ENCODE measurements at places on chromosomes 13 and 19.

- DNase-seq: peak; percentile 48
Observed at GRCh38 chr13:94620286-94620896, 18.7 kb downstream of the GPR180 start.

DNA sequence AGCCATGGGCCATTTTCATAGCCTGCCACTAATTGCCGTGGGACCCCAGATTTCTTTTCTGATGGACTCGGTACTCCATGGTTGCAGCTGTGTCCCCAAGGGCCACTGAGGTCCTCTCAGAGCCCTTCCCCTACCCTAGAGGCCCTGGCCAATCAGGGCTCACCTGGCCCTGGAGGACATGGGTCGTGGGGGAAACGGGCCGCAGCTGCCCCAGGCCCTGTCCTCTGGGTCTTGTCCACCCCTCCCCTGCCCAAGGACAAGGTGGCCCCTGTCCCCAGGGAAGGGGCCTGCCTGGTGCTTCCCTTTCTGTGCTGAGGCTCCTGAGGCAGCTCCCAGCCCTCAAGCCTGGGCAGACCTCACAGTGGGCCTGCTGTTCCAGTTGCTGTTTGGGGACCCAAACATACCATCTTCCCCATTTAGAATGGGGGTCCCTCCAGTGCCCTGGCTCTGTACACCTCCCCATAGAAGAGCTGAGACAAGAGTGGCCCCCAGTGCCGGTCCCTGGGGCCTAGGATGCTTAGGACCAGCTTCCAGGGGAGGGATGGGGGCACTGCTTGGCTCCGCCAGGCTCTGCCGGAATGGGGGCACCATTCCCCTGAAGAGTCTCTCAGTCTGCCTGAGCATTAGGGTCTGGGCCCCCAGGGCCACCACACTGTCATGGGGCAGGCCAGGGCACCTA, 3.2 kb downstream of the RAB11B start:
- no peak for DNase-seq

DNA sequence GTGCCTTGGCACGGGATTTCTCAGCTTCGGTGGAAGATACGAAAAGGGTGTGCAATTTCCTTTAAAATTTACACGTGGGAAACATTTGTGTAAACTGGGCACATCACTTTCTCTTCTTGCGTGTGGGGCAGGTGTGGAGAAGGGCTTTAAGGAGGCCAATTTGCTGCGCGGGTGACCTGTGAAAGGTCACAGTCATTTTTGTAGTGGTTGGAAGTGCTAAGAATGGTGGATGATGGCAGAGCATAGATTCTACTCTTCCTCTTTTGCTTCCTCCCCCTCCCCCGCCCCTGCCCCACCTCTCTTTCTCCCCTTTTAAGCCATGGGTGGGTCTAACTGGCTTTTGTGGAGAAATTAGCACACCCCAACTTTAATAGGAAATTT, 7.2 kb downstream of the SLITRK5 start:
- DNase-seq: no peak

DNA sequence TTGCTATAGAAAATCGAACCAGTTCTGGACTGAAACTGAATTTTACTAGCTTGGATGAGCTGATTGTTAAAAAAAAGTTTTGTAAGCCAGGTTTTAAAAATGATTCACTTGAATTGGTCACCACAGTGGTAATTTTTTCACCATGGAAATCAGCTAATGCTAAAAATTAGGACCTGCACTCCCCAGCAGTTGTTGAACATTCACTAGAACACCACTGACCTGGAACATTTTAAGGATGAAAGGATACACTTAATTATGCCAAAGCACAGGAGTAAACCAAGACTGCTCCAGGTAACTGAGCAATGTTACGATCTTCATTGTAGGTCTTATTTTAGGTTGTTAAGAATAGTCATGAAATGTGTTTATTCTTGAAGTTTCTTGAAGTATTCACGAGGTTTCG, 1342.6 kb upstream of the SPRY2 start:
- DNase-seq: no peak

GRCh38 chr19:46546194-46546896, 50.7 kb upstream of the PNMA8B start:
- DNase-seq: no peak

- DNase-seq: no peak
Observed at GRCh38 chr19:9721861-9722260, 46.7 kb downstream of the ZNF846 start.

- peak; percentile 9 for DNase-seq
Observed at GRCh38 chr13:64753233-64754000, 2476.7 kb downstream of the PCDH9 start.

GRCh38 chr13:68690567-68690966, 1417.1 kb upstream of the ATXN8OS start:
- DNase-seq: no peak

GRCh38 chr13:112683581-112683980, 6.3 kb upstream of the ATP11A start:
- DNase-seq: no peak

GRCh38 chr19:15293781-15294491, 38.4 kb downstream of the BRD4 start:
- DNase-seq: no peak

- DNase-seq: no peak
Observed at GRCh38 chr19:19054939-19055440, 8.8 kb upstream of the SLC25A42 start.

- DNase-seq: no peak
Observed at GRCh38 chr13:31090961-31091624, 70.6 kb downstream of the HSPH1 start.

GRCh38 chr19:56839652-56840450, 675 bp downstream of the PEG3 start:
- no peak for DNase-seq

DNA sequence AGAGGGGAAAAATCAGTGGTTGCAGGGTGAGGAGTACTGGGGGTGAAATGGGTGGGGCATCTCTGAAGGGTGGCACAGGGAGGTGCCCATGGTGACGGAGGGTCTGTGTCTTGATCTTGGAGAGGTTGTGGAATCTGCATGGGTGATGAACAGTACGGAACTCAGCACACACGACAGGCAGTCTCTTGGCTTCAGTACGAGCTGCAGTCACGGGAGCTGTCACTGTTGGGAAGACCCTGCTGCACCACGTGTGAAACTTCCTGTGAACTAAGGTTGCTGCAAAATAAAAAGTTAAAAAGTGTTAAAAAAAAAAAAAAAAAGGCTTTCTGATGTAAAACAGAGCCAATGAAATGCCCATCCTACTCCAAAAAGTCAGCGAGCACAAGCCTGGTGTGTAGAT, 34.3 kb downstream of the TEX29 start:
- no peak for DNase-seq

GRCh38 chr13:86986448-86986847, 684.7 kb upstream of the SLITRK5 start:
- no peak for DNase-seq

GRCh38 chr13:26377038-26377437, 123.1 kb downstream of the CDK8 start:
- peak; percentile 55 for DNase-seq

DNA sequence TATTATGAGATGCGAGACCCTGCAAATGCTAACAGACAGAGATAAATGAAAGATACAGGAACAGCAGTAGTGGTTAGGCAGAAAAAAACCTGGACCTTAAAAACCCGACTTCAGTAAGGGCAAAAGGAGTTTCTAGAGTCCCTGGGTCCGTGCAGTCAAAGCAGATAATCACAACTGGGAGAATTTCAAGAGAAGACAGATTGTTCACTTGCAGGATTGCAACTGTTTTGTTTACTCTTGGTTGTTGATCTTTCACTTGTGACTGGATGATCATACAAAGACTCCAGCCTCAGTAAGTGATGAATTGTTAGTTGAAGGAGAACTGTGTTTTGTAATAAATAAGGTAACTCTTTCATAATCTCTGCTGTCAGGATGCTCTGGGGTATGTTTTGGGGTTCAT, 135.1 kb downstream of the GPC6 start:
- DNase-seq: no peak

- peak; percentile 52 for DNase-seq
Observed at GRCh38 chr19:48619692-48620585, 633 bp downstream of the SPHK2 start.

GRCh38 chr19:1274852-1275259, 474 bp upstream of the FAM174C start:
- DNase-seq: peak; percentile 61

DNA sequence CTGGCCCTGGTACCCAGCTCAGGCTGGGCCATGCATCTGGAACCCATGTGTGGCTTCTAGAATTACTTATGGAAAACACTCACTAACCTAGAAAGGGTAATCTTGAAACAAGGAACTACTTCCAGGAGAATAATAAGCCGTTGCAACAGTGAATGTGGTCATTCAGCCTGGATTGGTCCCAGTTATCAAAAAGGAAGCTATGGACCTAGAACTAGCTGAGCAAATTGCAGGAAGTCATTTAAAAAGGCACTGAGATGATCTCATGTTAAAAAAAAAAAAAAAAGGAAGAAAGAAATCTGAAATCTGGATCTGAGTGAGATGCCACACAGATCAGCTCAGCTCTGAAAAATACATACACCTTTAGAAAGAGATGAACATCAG, 59.6 kb downstream of the DCT start:
- no peak for DNase-seq

DNA sequence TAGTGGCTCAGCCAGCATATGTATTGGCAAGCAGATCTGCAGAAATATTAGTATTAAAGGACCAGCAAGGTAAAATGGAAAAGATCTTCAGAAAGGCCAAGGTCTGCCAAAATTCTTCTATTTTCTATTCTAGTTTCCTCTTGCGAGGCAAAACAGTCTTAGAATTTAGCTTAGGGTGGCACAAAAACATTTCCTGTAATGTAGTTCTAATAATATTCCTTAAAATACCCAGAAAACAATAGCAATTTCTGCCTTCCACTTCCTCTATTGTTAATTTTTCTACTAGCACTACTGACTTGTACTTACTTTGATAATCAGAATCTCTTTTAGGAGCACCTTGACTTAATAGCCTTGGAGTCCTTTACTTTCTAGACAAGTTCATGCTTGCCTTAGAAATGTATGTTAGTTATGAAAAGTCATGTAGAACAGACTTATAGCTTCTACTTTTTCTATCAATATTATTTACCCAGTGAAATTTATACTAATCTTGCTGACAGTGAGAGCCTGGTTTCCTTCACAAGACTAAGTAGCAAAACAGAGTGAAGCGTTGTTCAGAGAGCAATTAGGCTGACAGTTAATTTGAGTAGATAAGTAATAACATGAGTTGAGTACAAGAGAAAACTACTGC, 23.9 kb upstream of the LPAR6 start:
- DNase-seq: no peak

GRCh38 chr13:76929851-76930374, 18.4 kb upstream of the ACOD1 start:
- no peak for DNase-seq

- no peak for DNase-seq
Observed at GRCh38 chr13:21065686-21066085, 4.3 kb upstream of the LATS2 start.

Data from RKO (cell line).